ENCODE measurements at places on chromosomes 11 and 22.
A peak's percentile ranks its signal among the peaks of the same experiment; 100 is the strongest.

- no peak for DNase-seq
Measured at GRCh38 chr11:14577835-14578529, 57.8 kb upstream of the PSMA1 start.

DNA sequence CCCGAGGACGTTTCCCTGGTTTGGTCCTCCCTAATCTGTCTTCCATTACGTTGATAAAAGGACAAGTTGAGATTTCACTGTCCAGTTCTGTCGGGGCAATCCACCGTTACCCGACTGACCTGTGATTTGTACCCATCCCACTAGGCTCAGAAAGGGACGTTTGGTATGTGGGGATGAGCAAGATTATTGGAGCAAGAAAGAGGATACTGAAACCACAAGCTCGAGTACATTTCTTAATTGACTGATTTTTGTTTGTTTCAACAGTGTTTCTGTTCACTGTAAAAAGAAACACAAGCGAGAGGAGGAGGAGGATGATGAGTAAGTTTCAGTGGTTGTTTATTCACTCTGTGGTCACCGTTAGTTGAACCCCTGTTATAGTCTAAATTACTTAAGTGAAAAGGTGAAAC, 969 bp downstream of the CCDC117 start:
- peak; percentile 41 for DNase-seq

DNA sequence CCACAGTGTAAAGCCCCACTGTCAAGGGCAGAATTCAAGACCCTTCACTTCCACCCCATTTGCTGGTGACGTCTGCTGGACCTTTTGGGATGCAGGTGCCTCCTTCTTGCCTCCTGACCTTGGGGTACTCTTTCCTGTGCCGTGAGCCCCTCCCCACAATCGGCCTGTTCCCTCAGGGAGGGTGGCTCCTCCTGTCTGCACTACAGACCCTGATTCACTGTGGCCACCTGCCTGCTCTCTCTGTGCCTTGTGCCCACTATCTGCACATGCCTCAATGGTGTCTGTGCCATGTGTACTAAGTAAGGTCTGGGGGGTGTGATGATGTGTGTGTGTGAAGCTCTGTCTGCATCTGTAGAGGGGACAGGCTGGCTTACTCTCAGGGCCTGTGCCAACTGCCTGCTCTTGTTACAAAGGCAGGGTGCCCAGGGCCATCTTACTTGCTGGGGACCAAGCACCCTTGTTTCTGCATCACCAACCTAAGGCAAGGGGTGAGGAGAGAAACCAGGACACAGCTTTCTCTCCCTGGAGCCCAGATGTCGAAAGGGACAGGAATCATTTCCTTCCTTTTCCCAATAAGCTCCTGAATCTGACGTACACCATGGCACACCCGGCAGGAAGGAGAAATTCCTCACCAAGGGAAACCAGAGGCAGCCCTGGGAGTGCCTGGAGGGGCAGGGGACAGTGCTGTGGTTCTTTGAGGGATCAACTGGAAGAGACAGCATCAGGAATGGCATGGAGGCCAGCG, 3.7 kb downstream of the PPM1F start:
- DNase-seq = no peak

GRCh38 chr11:14638561-14638960, 5.0 kb upstream of the PDE3B start:
- no peak for DNase-seq

GRCh38 chr22:27314276-27314807, 487.2 kb downstream of the MN1 start:
- DNase-seq = no peak

DNA sequence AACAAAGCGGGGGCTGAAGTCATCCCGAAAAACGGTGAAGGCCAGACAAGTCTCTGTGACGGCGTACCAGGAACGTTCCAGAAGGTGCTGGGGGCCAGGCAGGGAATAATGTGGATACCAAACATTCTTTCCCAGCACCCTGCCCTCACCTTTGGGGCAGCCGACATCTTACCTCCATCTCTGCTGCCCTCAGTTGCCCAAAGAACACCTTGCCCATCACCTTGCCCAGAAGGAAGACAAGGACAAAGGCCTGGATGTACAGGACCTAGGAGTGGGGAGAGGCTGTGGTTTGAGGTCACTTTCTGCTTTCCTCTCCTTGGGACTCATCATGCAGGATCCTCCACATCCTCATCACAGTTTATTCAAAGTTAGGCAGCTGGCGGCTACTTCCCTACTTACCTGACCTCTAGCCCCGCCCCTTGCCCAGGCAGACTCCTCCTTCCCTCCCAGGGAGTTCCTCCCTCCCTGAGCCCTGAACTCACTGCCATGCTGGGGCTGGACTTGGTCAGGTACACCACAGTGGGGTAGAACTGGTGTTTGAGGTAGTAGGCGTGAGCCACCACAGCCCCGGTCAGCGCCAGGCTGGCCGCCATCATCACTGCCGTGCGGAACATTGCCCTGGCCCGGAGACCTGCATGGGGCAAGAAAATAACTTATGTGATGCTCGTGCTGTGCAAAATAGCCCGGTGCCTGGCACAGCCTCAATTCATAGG, 1.2 kb downstream of the SYVN1 start:
- no peak for DNase-seq

DNA sequence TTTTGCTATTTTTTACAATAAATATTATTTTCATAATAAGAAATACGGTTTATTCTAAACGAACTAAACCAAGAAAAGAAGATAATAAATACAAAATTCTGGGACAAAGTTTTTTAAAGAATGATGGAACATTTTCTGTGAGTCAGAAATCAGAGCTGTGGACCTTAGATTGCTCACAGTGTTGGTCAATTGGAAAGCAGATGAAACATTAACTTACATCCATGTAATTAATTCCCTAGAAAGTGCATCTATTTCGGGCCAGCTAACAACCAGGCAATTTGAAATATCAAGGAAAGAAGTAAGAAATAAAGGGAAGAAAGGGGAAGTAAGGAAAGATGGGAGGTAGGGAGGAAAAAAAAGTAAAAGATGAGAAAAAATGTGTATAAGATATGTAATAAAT, 1569.8 kb upstream of the TENM4 start:
- no peak for DNase-seq

DNA sequence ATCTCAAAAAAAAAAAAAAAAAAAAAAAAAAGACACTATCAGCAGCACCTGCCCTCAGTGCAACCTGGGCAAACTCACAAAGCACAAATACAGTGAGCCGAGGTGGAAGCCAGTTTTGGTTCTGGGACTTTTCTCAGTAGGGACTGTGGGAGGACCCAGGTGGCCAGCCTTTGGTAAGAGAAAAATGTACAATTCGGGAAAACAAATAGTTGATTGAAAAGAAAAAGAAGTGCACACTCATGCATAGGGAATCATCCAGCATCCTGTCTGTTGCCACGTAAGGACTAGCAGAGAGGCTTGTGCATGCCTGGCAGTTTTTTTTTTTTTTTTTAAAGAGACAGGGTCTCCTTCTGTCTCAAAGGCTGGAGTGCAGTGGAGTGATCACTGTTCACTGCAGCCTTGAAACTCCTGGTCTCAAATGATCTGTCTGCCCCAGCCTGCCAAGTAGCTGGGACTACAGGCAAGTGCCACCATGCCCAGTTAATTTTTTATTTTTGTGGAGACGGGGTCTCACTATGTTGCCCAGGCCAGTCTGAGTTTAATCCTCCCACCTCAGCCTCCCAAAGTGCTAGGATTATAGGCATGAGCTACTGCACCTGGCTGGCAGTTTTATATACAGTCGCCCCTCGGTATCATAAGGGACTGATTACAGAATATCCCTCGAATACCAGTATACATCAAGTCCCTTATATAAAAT, 36.7 kb downstream of the TPST2 start:
- DNase-seq = peak; percentile 85

- peak; percentile 15 for DNase-seq
Measured at GRCh38 chr11:58844361-58845005, at the start of gene GLYATL2. Gene GLYATL2, minus strand, starts transcription at chr11:58844704. Its CDS starts 5,092 bp downstream, at chr11:58839612.

DNA sequence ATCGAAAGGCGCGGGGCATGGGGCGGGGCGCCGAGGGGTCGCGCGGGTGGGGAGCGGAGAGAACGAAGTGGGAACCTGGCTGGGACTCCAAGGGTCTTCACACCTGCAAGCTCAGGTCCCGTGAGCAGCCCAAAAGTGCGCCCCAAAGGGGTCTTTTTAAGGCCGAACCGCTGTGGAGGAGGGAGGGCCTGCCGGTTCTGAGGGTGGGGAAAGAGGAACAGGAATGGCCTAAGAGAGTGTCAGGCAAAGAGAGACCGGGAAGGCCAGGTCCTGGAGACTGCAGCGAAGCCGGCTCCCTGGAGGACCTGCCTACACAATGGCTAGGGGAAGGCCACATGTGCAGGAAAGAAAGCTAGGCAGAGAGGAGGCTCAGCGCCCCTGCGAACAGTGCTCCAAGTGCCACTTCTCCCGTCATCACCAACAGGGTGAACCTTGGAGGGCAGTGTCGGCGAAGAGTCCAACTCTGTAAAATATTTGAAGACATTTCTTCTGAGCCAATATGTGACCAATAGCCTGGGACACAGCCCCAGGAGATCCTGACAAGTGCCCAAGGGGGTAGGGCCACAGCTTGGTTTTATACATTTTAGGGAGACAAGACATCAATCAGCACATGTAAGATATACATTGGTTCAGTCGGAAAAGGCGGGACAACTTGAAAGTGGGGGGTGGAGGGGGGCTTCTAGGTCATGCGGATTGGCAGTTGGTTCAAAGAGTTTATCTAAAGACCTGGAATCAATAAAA, 710 bp upstream of the DGCR2 start:
- DNase-seq = peak; percentile 9

DNA sequence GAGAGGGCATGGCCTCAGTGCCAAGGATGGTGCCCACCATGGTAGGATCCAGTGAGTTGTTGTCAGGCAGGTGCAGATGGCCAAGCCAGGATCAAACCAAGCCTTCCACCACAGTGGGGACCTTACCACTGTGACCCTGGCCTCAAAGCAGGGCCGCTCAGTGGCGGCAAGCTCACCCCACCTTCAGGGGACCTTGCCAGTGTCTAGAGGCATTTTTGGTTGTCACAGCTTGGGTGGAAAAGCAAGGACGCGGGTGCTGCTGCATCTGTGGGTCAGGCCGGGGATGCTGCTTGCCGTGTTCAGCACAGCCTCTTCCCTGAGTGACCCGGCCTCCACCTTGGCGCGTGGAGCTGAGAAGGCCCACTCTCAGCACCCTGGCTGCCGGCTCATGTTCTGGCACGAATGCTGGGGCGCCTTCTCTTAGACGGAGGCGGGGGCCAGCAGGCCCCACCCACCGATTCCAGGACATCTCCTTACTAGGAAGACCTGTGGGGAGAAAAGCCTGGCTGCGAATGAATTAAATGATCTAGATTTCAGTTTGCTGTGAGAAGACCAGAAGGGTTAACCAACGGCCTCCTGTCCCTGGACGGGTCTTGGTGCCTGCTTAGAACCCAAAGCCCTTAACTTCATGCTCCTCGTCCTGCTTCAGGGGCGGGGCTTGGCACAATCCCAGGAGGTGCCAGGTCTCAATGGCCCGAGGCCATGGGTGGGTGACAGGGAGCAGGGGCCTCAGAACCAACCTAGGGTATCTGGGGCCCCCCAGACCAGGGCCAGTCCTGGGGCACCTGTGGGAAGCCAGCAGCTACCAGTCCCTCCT, 18.9 kb downstream of the TRMU start:
- no peak for DNase-seq

DNA sequence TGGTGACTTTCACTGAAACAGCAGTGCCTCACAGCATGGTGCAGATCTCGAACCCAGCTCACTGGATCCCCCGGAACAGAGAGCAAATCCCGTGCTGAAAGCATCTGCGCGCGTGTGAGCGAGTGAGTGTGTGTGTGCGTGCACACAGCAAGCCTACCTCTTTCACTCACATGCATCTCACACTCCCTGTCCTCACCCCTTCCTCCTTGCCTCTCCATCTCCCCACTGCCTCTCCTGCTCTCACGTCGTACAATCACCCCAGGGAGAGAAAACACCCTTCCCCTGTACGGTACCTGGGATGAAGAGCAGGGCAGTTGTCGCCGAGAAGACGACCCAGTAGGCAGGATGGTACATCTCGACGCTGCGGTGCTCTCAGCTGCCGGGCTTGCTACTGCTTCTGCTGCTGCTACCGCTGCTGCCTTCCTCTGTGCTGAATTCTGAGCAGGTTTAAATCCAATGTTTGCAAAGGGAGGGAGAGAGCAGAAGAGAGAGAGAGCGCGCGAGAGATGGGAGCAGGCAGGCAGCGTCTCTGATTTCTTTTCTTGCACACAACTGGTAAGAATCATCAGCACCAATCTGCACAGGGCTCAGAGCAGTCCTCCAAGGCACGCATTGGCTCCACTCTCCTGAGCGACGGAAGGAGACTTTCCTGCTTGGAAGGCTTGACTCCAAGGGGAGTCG, at the start of gene OPCML:
TSS of gene OPCML (minus strand) at position 531 of the 681 bp plus-strand sequence.
- no peak for DNase-seq

DNA sequence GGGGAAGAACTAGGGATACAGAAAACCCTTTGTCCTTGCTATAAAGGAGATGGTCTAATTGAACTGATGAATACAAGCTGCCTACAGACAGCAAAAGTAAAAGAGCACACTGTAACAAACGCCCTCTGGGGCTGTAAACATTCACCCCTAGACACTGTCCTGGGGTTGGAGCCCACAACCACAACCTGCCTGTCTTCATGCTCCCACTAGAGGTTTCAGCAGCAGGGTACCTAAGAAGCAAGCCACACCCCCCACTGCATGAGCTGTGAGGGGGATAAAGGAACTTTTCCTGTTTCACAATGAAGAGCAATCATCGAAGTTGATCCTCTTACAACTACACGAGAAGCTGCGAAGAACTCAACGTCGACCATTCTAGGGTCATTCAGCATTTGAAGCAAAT, 90.5 kb upstream of the LUZP2 start:
- DNase-seq = no peak

GRCh38 chr11:117328375-117329010, 839 bp downstream of the CEP164 start:
- DNase-seq = peak; percentile 74

DNA sequence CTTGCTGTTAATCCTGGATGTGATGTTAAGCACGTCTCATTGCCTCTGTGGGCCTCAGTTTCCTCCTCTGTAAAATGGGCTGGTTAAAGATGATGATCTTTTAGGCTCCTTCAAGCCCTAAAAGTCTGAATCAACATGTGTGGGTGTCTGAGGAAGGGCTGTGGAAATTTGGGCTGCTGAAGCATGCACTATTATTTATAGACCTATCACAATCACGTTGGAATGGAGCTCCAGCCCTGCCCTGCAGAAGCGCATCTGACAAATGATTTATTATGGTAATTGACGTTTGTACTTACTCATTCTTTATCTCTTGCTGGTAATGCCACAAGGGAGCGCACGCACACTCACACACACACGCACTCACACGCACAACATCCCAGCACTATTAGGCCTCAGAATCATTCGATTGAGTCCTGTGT, 20.4 kb downstream of the P2RX3 start:
- peak; percentile 51 for DNase-seq

DNA sequence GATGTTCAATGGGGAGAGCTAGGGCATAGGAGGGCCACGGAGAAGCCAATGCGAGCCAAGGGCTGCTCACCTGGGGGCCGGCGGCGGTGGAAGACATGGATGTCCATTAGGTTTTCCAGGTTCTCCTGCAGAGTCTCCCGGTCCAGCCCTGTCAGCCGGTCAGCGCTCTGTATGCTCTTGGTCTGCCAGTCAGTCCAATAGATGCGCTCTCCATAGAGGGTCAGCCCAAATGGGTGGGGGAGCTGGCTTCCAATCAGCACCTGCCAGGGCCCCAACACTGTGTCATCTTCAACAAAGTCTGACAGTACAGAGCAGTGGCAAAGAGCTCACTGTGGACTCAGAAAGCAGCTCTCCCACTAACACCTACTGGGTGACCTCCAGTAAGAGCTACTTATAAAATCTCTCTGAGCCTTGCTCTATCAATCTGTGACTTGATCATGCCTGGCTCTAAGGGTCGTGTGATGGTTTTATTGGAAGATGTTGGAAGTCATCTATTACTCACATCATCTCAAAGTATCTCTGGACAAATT, 33.0 kb upstream of the CKAP5 start:
- DNase-seq = no peak
